Activated naive CD4-positive, alpha-beta T cell treated with Interleukin-2 at 50 U/mL for 16 hours (primary cell): ENCODE measurements at places on chromosomes 7 and 10.

GRCh38 chr7:131067220-131067619 is 260.5 kb upstream of the MKLN1 start:
- DNase-seq, result no peak

DNA sequence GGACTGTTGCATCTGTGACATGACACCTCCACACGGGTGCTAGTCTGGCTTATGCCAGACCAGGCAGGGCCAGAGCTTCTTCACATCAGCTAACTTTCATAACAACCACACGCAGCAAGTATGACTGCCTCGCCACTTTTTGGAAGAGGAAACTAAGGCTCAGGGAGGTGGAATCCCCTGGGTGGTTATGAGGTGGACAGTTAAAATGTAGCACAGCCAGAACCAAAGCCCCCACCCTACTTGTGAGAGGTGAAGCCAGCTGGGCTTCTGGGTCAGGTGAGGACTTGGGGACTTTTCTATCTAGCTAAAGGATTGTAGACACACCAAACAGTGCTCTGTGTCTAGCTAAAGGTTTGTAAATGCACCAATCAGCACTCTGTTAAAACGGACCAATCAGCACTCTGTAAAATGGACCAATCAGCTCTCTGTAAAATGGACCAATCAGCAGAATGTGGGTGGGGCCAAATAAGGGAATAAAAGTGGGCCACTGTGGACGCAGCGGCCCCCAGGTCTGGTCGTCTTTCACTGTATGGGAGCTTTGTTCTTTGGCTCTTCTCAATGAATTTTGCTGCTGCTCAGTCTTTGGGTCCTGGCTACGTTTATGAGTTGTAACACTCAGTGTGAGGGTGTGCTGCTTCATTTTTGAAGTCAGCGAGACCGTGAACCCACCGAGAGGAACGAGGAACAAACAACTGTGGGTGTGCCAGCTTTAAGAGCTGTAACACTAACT is 171.0 kb downstream of the PTPN20 start:
- no peak for DNase-seq

DNA sequence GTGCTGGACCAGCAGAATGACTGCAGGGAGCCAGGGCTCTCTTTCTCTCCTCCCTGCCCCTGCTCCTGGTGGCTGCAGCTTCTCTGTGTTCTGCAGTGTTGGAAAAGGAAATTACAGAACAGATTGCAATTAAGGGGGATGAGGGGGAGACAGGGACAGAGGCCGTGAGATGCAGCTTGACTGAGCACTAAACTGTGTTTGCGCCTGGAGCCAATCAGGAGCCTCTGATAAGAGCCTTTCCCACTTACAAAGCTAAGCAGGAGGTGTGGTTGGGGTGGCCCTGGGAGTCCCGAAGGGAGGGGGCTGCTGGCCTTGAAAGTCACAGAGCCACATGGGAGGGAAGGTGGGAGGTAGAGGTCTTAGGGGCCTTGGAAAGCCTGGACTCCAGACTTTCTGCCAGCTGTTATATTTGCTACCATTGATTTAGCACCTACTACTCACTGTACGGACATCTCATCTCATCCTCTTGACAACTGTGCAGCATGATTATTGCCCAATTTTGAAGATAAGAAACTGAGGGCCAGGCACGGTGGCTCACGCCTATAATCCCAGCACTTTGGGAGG is 26.7 kb downstream of the TRIM8 start:
- no peak for DNase-seq

- no peak for DNase-seq
These were observed 36.1 kb downstream of the ST8SIA6 start for GRCh38 chr10:17418249-17418648.
